Activated CD8-positive, alpha-beta T cell treated with anti-CD3 and anti-CD28 coated beads, Interleukin-2, amount 10 ng/mL, durations not matched to agents 7 days and 5 days (primary cell): ENCODE measurements at places on chromosomes 11 and 22. TPM values are rescaled to one million over a fixed set of nuclear protein-coding genes. Genes with fewer than 3 reads are reported as not detected.
A peak's percentile ranks its signal among the peaks of the same experiment; 100 is the strongest.

The SPTY2D1 gene
- 25.7 TPM for total RNA-seq

The OR2D2 gene
- total RNA-seq = not detected

DNA sequence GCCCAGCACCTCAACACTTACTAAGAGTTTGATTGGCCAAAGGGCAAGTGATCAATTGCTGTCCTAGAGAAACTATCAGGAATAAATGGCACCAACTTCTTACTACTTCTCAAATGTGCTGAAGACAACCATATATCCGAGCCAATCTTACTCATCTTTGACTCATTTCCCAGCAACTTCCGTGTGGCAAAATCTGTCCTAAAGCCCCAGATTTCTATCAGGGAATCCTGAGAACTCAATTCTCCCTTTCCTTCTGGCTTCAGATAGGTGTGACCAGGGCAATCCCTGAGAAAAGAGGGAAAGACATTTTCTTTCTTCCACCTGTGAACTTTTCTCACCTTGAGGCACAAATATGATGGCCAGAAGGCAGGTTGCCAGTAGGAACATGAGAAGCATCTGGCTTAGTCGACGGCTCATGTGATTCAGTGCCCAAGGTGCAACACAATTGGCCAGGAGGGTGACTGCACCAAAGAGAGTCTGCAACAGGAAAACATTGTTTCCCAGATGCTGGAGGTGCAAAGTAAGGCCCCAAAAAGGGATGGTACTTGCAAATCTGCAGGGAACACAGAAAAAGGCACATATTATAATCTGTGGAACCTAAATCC, 21.8 kb upstream of the SLC22A24 start:
- no peaks in the 10 kb centered on the region for H3K4me1 ChIP-seq
- no peaks in the 10 kb centered on the region for H3K36me3 ChIP-seq
- H3K27me3 ChIP-seq = peaks cover 35% of the 10 kb centered on the region
- no peak overlapping the region for H3K27ac ChIP-seq
- DNase-seq = no peak

- H3K4me1 ChIP-seq = no peaks in the 10 kb centered on the region
- no peak for DNase-seq
- H3K27me3 ChIP-seq = peaks cover 10% of the 10 kb centered on the region
- no peak overlapping the region for H3K27ac ChIP-seq
Observed at GRCh38 chr11:20563866-20564265, 35.5 kb upstream of the SLC6A5 start.

DNA sequence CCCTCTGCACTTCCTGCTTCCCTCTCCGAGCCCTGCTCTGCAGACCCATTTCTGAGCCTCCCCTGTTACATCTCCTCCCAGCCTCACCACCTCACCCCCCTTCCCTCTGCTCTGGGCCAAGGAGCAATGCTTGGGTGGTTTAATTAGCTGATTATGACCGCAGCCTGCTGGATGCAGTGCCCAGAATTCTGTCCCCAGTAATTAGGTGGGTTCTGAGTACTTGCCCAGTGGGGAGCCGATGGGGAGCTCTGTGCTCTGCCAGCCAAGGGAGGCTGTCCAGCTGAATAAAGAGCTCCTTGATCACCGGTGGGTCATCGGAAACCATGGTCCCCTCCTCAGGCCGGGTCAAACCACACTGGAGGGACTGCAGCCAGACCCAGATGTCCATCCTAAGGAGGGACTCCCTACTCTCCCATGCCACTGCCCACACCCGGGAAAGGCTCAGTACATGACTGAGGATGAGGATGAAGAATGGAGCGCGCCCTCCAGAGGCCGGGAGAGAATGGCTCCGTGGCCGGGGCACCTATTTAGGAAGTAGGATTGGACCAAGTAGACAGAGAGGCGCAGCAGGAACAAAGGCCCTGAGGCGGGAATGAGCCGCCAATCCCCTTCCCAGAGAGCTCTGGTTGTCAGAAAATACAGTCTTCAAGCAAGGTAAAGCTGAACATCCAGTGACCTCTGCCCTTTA, 9.1 kb downstream of the ARRB1 start:
- peaks cover 98% of the 10 kb centered on the region for H3K4me1 ChIP-seq
- peak overlapping the region; percentile 97 for H3K27ac ChIP-seq
- no peak for DNase-seq
- no peaks in the 10 kb centered on the region for H3K27me3 ChIP-seq

GRCh38 chr22:37627545-37627944, 11.9 kb upstream of the SH3BP1 start:
- peaks cover 32% of the 10 kb centered on the region for H3K36me3 ChIP-seq
- no peaks in the 10 kb centered on the region for H3K27me3 ChIP-seq
- peak; percentile 67 for DNase-seq
- H3K27ac ChIP-seq = peak overlapping the region; percentile 91
- H3K4me1 ChIP-seq = peaks cover 77% of the 10 kb centered on the region

DNA sequence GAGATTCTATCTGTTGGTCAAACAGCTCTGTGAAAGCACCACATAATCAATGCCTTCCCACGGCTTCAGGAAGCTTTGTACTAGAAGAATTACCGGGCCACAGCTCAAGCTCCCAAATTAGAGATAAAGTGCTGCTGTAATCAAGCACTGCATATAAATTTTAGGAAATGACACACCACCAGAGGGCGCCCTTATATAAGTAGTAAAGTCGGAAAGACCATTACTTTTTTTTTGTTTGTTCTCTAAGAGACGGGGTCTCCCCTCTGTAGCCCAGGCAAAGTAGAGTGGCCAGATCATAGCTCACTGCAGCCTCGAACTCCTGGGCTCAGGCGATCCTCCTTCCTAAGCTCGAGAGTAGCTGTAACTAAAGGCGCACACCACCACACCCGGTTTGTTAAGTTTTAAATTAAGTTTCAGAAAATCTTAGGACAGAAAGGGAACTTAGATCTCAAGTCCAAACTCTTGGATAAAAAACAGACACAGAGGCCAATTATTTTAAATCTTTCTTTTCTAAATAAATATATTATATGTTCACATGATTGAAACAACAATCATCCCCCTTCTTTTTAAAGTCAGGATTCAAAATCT, 32.6 kb downstream of the PRCP start:
- peaks cover 14% of the 10 kb centered on the region for H3K4me1 ChIP-seq
- H3K4me3 ChIP-seq = peak overlapping the region; percentile 48
- no peaks in the 10 kb centered on the region for H3K27me3 ChIP-seq

DNA sequence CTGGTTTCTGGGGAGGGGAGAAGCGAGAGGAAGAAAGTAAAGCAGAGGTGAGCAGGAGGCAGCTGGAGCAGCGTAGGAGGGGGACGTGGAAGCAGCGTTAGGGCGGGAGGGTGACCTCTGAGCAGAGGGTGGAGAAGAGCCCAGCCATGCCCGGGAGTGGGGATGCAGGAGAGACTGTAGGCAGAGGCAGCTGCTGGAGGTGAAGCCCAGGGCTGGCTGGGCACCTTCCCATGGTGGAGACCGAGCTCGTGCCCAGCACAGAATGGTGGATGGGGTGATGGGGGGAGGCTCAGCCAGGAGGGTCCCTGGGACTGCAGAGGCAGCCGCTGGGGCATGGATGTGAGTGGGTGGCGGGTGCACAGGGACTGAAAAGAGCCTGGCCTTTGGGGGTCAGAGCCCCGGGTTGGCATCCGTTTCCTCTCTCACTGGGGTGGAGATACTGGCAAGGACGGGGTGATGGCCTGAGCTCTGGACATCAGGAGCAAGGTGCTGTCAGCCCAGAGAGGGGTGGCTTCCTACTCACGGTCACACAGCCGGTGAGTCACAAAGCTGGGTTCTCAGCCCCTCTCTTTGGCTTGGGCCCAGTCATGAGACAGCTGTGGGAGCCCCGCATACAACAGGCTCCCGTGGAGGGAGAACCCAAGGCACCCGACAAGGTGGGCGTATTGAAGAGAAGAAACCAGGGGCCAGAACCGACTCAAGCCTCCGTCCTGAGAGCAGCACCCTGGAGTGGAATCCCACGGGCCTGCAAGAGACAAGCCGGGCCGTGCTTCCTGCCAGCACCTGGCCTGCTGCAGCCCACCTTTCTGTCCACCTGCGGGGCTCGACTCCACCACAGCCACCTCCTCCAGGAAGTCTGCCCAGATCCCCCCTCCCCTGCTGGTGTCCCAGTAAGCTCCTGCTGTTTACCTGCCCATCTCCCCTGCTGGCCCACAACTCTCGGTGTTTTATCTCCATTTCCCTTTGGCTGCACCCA, 45.8 kb upstream of the FGF3 start:
- peaks cover 6% of the 10 kb centered on the region for H3K27me3 ChIP-seq
- H3K27ac ChIP-seq = no peak overlapping the region
- no peaks in the 10 kb centered on the region for H3K36me3 ChIP-seq
- no peak overlapping the region for H3K4me3 ChIP-seq
- no peak for DNase-seq

GRCh38 chr11:124793466-124794278, 6.5 kb downstream of the MSANTD2 start:
- H3K36me3 ChIP-seq = peaks cover 4% of the 10 kb centered on the region
- H3K27ac ChIP-seq = no peak overlapping the region
- no peaks in the 10 kb centered on the region for H3K27me3 ChIP-seq
- H3K4me1 ChIP-seq = peaks cover 34% of the 10 kb centered on the region
- DNase-seq = peak; percentile 44
- H3K4me3 ChIP-seq = no peak overlapping the region

GRCh38 chr11:67076202-67076601, 19.6 kb downstream of the RHOD start:
- no peaks in the 10 kb centered on the region for H3K4me1 ChIP-seq
- no peak for DNase-seq
- no peaks in the 10 kb centered on the region for H3K36me3 ChIP-seq
- H3K4me3 ChIP-seq = no peak overlapping the region

GRCh38 chr11:113670831-113671215, 35.3 kb downstream of the TMPRSS5 start:
- DNase-seq = no peak
- H3K4me3 ChIP-seq = no peak overlapping the region
- no peak overlapping the region for H3K27ac ChIP-seq
- peaks cover 18% of the 10 kb centered on the region for H3K27me3 ChIP-seq
- H3K36me3 ChIP-seq = no peaks in the 10 kb centered on the region
- H3K4me1 ChIP-seq = peaks cover 8% of the 10 kb centered on the region

- peaks cover 8% of the 10 kb centered on the region for H3K4me1 ChIP-seq
- no peak for DNase-seq
- H3K27me3 ChIP-seq = peaks cover 46% of the 10 kb centered on the region
- H3K27ac ChIP-seq = no peak overlapping the region
- H3K4me3 ChIP-seq = no peak overlapping the region
- no peaks in the 10 kb centered on the region for H3K36me3 ChIP-seq
Observed at GRCh38 chr11:61587541-61587941, 6.7 kb upstream of the SYT7 start.

DNA sequence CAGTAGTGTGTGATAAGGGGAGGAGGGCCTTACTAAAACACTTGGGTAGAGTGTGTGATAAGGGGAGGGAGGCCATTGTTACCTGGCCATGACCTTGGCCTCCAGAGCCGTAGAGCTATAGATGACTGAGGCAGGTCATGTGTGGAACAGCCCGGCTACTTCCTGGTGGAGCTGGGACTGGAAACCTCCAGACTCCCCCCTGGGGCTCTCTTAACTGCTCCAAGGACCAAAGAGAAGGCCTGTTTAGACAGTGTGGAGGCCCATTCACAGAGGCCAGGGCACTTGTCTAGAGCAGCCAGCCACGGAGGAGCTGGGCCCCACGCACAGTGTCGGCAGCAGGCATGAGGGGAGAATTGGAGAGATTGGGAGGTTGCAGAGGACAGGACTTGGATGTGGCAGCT, 12.5 kb upstream of the MICALL1 start:
- peaks cover 38% of the 10 kb centered on the region for H3K4me1 ChIP-seq
- H3K36me3 ChIP-seq = peaks cover 32% of the 10 kb centered on the region
- no peak overlapping the region for H3K4me3 ChIP-seq
- peak overlapping the region; percentile 62 for H3K27ac ChIP-seq
- H3K27me3 ChIP-seq = no peaks in the 10 kb centered on the region

GRCh38 chr22:10780281-10780680, 4747.7 kb upstream of the OR11H1 start:
- H3K27me3 ChIP-seq = no peaks in the 10 kb centered on the region
- H3K36me3 ChIP-seq = peaks cover 3% of the 10 kb centered on the region
- no peak for DNase-seq
- H3K27ac ChIP-seq = no peak overlapping the region
- H3K4me3 ChIP-seq = no peak overlapping the region
- no peaks in the 10 kb centered on the region for H3K4me1 ChIP-seq

DNA sequence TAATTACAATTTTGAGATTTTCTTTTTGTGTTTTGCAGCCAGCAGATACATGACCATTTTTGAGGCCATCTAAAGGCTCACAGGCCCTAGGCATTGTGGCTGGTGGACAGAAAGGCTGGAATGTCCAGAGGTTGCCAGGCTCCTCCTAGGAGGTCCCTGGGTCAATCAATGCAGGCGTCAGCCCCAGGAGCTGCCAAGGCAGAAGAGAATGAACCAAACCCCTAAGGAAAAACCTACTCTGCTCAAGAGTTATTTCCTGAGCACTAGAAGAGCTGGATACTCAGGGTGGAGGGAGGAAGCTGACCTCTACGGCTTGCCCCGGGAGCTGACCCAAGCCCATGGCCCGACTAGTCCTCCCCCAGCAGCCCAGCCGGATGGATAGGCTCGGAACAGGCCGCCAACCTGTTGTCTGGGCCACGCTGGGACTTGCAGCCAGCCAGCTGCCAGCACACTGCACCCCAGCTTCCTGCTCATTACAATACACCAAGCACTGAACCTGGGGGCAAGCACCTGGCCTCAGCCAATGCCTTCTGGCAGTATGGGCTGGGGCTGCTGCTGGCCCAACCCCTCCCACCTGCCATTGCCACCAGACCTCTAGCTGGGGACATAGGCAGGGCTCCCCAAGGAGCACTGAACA, 5.7 kb upstream of the SCGB1A1 start:
- no peaks in the 10 kb centered on the region for H3K36me3 ChIP-seq
- H3K4me3 ChIP-seq = no peak overlapping the region
- peaks cover 3% of the 10 kb centered on the region for H3K27me3 ChIP-seq
- no peak overlapping the region for H3K27ac ChIP-seq

- peak overlapping the region; percentile 67 for H3K27ac ChIP-seq
- H3K4me3 ChIP-seq = no peak overlapping the region
- DNase-seq = no peak
- peaks cover 75% of the 10 kb centered on the region for H3K4me1 ChIP-seq
- H3K27me3 ChIP-seq = peaks cover 4% of the 10 kb centered on the region
- no peaks in the 10 kb centered on the region for H3K36me3 ChIP-seq
Observed at GRCh38 chr11:93532806-93533205, 10.4 kb downstream of the SMCO4 start.

- no peaks in the 10 kb centered on the region for H3K27me3 ChIP-seq
- no peak overlapping the region for H3K4me3 ChIP-seq
- H3K27ac ChIP-seq = no peak overlapping the region
- no peaks in the 10 kb centered on the region for H3K4me1 ChIP-seq
Observed at GRCh38 chr11:109236188-109236587, 185.8 kb upstream of the C11orf87 start.

- peak overlapping the region; percentile 50 for H3K4me3 ChIP-seq
- peaks cover 3% of the 10 kb centered on the region for H3K4me1 ChIP-seq
- H3K27ac ChIP-seq = no peak overlapping the region
- DNase-seq = no peak
- no peaks in the 10 kb centered on the region for H3K36me3 ChIP-seq
- peaks cover 34% of the 10 kb centered on the region for H3K27me3 ChIP-seq
Observed at GRCh38 chr22:30695871-30696655, 1.4 kb downstream of the OSBP2 start.

- H3K27me3 ChIP-seq = no peaks in the 10 kb centered on the region
- H3K4me1 ChIP-seq = peaks cover 10% of the 10 kb centered on the region
- peak; percentile 31 for DNase-seq
Observed at GRCh38 chr11:58923300-58923788, 15.9 kb upstream of the GLYATL1 start.
